ENCODE measurements at places on chromosomes 5 and 9. TPM values are rescaled to one million over a fixed set of nuclear protein-coding genes. Genes with fewer than 3 reads are reported as not detected.
A peak's percentile ranks its signal among the peaks of the same experiment; 100 is the strongest.

DNA sequence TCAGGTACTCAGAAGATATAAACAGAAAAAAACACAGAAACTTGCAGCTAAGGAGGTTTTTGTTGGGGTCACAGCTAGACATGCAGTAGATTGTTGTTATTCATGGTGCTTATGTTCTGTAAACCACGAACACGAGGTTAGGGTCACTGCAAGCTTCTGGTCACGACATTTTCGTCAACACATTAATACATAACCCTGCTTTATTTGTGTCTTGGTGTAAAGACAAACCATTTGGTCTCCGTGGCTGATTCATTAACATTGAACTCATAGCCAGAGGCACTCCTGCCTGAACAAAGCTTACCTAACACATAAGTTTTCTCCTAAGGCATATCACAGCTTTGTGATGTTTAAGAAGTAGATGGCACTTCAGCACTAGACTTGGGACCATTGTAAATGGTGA lies 16.9 kb downstream of the TEK start:
- DNase-seq, result no peak

DNA sequence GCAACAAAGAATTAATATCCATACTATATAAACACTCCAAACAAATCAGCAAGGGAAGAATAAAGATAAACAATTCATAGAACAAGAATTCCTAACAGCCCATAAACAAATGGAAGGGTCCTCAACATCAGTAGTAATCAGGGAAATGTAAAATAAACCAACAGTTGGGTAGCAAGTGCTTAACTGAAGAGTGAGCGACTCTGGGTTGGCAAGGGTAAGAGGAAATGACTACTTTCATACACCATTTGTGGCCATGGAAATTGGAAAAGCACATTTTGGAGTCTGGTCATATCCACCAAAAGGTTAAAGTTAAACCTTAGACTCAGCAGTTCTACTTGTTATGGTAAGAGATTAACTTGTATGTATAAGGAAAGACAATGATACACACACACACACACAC lies 17.4 kb upstream of the RORB start:
- no peak for DNase-seq

GRCh38 chr5:79236362-79236969 lies 535 bp downstream of the JMY start:
- DNase-seq, result peak; percentile 26

GRCh38 chr9:126613651-126614050 lies at the start of gene LMX1B:
Gene LMX1B, plus strand, starts transcription at chr9:126613928. Its CDS starts 522 bp downstream, at chr9:126614450.
- DNase-seq, result no peak

- no peak for DNase-seq
Observed at GRCh38 chr5:179765400-179765799, 28.4 kb upstream of the LTC4S start.

DNA sequence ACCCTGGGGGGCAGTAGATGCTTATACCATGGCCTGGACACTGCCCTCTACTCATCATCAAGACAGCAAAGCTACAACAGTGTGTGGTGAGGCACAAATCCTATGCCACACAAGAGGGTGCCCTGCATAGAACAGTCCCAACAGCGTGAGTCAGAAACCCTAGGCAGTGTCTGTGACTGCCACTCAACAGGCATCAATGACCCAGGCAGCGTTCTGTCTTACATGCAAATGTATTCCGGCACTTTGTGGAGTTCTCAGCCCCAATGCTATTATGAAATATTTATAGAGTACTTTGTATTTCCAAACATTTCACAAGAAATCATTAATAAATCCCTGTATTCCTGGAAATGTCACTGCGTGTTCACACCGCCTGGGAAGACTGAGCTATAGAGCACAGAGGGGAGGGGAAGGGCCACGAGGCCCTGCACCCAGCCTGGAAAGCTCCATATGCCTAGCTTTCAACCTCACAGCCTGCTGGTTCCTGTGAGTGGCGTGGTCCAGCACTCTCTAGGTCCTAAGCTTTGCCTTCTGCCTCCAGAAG lies 77.7 kb downstream of the NIPSNAP3B start:
- no peak for DNase-seq

DNA sequence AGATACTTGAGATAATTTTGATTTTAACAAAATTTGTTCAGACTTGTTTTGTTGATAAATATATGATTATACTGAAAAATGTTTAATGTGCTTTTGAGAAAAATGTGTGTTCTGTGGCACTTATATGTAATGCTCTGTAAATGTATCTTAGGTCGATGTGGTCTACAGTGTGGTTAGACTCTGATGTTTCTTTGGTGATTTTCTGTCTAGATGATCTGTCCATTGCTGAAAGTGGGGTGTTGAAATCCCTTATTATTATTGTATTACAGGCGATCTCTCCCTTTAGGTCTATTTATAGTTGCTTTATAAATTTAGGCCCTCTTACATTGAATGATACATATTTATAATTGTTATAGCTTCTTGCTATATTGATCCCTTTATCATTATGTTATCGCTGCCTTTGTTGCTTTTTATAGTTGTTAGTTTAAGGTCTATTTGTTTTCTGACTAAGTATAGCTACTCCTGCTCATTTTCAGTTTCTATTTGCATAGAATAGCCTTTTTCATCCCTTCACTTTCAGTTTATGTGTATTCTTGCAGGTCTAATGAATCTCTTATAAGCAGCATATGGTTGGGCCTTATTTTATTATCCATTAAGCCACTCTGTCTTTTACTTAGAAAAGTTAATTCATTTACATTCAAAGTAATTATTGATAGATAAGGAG lies 124.3 kb downstream of the MRPS30 start:
- DNase-seq, result no peak

DNA sequence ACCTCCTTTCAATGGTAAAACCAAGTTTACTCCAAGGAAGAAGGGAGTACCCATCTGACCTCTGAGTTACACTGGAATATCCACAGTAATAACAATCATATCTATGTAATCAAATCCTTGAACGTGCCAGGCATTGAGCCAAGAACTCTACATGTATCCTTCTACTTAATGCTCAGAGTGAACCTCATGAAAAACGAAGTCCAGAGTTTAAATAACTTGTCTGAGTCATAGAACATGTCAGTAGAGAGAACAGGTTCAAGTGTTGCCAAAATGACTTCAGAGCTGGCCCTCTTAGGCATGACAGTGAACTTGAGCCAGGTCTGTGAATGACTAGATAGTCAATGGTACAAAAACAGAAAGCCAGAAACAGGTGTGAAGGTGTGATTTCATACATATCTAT lies 164.1 kb upstream of the ZNF618 start:
- DNase-seq, result peak; percentile 66

DNA sequence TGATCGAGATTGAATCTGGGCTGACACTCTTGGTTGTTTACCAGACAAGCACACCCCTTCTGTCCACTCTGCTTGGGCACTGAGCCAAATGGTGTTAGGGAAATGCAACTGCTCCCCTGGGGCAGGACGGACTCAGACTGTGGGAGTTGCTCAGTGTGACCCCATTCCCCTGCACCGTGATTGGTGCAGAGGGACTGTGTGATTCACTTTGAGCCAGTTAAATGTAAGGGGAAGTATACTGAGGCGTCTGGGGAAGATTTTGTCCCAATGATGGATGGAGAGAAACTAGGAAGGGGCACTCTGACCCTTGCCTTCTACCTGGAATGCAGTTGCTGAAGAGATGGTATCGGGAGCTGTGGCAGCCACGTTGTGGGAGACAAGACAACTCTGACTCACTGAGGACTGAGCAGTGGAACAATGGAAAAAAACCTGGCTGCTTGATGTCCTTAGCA lies 196.0 kb upstream of the ANKRD55 start:
- no peak for DNase-seq

DNA sequence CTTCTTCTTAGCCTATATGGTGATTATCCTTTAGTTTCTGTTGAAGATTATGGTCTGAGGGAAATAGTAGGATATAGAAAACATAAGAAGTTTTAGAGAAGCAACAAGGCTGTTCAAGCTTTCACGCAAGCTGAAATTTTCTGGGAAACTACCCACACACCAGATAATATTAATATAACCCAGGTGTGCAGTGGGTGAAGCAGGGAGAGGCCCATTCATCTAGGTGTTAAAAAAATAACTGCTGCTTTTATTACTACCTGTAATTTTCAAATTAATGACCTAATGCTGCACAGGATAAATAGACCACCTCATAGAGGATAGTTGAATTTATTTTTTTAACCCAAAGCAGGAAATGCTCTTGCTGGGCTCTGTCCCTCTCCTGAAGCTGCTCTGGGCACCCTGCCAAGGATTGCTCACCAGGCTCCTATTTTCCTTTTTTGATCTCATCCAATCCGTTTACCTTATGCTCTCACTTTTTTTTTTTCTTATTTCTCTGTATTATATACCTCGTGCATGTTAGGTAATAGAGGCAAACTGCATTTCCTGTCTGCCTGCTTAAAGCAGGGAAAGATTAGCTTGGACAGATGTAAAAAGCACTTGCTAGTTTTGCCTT lies 124.3 kb upstream of the SLC12A2 start:
- peak; percentile 64 for DNase-seq

DNA sequence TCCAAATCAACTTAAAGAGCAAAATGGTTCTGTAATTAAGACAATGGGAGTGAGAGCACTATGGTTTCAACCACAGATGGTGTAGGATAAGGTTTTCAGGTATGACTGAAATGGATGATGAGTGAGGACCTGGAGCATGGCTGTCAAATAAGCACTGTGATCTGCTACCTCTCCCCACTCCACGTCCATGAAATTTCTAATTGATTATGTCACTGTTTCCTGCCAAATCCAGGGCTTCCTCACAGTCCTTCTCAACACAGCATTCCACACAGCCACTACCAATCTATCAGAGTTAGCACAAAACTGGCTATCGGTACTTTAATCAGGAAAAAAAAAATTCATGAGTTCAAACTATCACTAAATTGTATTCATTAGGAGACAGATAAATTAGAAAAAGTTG lies 420.4 kb upstream of the WWC1 start:
- DNase-seq, result no peak

DNA sequence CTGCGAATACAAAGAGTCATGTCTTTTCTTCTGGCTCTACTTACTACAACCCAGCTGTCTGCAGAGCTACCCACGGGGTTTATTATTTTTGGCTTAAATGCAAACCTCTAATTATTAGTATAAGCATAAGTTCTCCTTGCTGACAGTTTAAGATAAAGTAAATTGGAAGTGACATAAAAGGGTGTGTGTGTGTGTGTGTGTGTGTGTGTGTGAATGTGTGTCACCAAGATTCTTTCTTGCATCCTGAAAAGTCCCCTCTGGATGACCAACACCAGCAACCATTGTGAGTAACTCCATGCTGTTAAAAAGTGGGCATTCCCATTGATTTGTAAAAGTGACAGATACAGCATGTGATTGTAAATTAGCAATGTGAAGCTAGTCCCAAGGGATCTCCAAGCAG lies 803.8 kb upstream of the ZNF608 start:
- DNase-seq, result no peak

GRCh38 chr5:114355086-114355830 lies 6.6 kb upstream of the KCNN2 start:
- no peak for DNase-seq

- no peak for DNase-seq
Observed at GRCh38 chr5:16994565-16994964, 58.5 kb upstream of the MYO10 start.

DNA sequence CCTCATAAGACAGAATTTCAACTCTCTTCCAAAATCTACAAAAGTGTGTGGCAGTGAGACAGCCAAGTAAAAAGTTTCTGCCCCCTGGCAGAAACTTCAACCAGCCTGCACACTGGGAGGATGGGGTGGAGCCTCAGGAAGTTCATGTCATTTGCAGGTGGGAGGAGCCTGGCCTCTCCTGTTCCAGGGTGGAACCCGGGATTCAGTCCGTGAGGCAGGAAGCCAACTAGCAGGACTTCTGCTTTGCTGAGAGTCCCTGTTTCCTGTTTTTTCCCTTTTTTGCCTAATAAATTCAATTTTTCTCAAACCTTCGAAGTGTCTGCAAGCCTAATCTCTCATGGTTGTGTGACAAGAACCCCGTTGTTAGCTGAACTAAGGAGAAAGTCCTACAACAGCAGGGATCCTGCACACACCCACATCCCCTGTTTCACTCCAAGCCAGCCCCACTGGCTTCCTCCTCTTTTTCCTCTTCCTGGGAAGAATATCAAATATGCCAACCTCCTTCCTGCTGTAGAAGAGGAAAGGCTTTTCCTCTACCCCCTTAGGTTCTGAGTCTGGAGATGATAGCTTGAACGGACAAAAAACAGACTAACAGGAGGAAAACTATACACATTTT lies 69.3 kb downstream of the ALDH7A1 start:
- DNase-seq, result peak; percentile 69

GRCh38 chr5:172642051-172642409 lies 967 bp downstream of the NEURL1B start:
- no peak for DNase-seq

DNA sequence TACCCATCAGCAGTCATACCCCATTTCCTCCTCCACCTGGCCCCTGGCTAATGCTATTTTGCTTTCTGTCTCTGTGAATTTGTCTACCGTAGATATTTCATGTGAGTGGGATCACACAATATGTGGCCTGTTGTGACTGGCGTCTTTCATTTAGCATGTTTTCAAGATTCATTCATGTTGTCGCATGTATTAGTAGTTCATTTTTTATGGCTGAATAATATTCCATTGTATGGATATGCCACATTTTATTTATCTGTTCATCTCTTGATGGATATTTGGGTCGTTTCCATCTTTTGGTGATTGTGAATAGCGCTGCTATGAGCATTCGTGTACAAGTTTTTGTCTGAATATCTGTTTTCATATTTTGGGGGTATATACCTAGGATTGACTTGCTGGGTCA lies 33.9 kb downstream of the PSD2 start:
- no peak for DNase-seq

GRCh38 chr9:32404856-32405255 lies 20.4 kb downstream of the ACO1 start:
- DNase-seq, result no peak

DNA sequence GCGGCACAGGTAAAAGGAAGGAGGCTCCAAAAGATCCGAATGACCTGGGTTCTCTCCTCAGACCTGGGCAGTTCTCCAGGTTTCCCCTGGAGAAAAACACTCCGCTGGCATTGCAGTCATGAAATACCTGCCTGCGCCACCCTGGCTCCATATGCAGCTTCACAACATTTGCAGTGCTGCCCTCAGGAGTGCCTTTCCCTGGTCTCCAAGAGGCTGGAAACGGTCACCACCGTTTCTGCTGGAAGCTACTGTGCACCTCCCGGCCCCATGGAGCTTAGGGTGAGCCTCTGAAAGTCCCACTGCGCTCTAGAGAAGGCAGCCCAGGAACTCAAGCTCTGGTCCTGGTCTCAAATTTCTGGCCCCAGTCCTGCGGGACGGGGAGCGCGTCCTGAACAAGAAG lies 670 bp downstream of the UGT3A1 start:
- no peak for DNase-seq

The SVEP1 gene
- 29.4 TPM for polyA plus RNA-seq

The INSL6 gene
- 0.83 TPM for polyA plus RNA-seq

The RIMOC1 gene
- 26.9 TPM for polyA plus RNA-seq

The POLR3G gene
- 4.3 TPM for polyA plus RNA-seq

The SHC3 gene
- polyA plus RNA-seq, result 15.7 TPM

The TAF11L6 gene
- not detected for polyA plus RNA-seq

The TRPM6 gene
- 0.66 TPM for polyA plus RNA-seq

The SLC36A2 gene
- polyA plus RNA-seq, result not detected

All from left lung (tissue), 14 donors.